Chondrocyte (in vitro differentiated cells): ENCODE measurements at places on chromosomes 4 and X. TPM values are rescaled to one million over a fixed set of nuclear protein-coding genes. Genes with fewer than 3 reads are reported as not detected.

Gene COL25A1
- 0.45 to 1.3 TPM (median 0.62 TPM) in 3 replicates for total RNA-seq

DNA sequence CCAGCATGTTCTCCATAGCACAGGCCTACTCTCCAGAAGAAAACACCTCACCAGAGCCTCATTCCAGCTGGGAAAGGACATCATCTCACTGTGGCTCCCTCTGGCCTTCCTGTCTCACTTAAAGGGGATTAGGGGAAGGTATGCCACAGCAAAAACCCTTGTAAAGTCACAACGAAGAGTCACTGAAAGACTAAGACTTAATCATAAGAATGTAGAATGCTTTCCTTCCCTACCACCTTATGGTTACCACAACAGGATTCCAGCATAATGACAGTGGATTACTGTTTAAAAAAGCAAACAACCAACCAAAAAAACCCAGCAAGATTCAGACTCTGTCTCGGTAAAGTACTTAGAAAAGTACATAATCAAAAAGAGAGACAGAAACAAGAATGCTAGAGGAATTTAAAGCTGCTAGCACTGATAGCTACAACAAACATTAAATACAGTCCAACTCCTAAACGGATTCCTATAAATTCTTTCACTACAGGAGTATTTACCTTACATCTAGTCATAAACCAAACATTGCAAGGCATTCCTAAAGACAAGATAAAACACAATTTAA lies 75.1 kb downstream of the BANK1 start:
- peaks cover 12% of the 10 kb centered on the region for H3K4me1 ChIP-seq
- H3K4me3 ChIP-seq, result no peak overlapping the region
- H3K36me3 ChIP-seq, result no peaks in the 10 kb centered on the region
- DNase-seq, result no peak

- H3K36me3 ChIP-seq, result no peaks in the 10 kb centered on the region
- DNase-seq, result no peak
- H3K27ac ChIP-seq, result no peak overlapping the region
Observed at GRCh38 chrX:69255441-69256290, 90.4 kb upstream of the PJA1 start.

GRCh38 chrX:40623139-40623536 lies at the start of gene MPC1L:
Gene MPC1L (plus strand): TSS chrX:40623428. CDS start chrX:40623566, 138 bp downstream.
- H3K36me3 ChIP-seq, result peaks cover 2% of the 10 kb centered on the region
- DNase-seq, result no peak
- H3K27ac ChIP-seq, result no peak within 1 kb of the TSS
- H3K27me3 ChIP-seq, result no peaks in the 10 kb centered on the region
- H3K4me3 ChIP-seq, result no peak within 1 kb of the TSS

- no peaks in the 10 kb centered on the region for H3K36me3 ChIP-seq
- H3K27ac ChIP-seq, result no peak overlapping the region
- DNase-seq, result no peak
- H3K4me1 ChIP-seq, result peaks cover 42% of the 10 kb centered on the region
- H3K4me3 ChIP-seq, result no peak overlapping the region
Observed at GRCh38 chr4:7983296-7983695, 43.6 kb upstream of the AFAP1 start.

DNA sequence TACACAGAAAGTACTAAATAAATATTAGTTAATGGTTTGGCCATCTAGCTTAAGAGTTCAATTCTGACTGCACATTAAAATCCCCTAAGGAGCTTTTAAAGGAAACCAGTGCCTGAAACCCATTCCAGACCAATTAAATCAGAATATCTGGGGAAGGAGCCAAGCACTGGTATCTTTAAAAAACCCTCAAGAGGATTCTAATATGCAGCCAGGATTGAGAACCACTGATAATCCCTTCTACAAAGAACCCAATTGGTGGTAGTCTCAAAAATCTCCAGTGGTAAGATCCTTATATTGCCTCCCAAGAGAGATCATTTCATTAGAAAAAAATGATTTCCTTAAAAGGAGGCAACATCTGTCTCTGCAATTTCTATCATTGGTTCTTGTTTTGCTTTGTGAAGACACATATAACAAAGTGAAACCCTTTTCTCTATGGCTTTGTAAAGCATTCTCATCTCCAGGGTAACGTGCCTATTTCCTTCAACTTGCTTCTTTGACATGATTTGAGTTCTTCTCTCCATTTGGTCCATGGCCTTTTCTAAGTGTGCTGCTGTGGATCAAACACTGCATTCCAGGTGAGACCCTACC lies 3.5 kb downstream of the GPR34 start:
- no peak overlapping the region for H3K4me3 ChIP-seq
- H3K4me1 ChIP-seq, result peaks cover 29% of the 10 kb centered on the region
- H3K36me3 ChIP-seq, result no peaks in the 10 kb centered on the region
- H3K27ac ChIP-seq, result peak overlapping the region; percentile 13

DNA sequence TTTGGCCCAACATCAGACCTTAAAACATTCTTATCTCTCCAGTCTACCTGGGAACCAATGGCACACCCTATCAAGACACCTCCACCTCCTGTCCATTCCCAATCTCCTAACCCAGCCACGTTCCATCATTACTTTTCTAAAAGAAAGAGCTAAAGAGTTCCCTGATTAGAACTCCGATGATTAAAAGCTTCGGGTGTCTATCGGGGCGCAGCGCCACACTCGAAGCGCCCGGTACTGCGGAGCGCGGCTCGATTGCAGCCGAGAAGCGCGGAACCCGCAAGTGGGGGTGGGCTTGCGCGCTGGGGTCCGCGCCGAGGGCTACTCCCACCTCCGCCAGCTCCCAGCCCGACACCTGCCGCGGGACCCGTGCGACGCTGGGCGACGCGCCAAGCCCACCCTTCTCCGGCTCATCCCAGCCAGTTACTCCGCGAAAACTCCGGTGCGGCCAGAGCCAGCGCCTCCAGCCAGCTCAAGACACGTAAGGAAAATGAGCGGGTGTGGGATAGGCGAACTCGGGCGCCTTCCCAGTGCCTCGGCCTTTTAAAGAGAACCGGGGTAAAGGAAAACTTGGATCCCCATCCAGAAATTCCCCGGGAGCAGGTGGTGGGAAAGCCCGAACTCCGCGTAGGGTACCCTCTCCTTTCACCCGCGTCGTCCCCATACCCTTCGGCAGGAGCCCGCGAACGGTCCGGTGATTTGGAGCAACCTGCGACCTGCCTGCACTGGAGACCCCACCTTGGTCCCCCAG lies 593 bp downstream of the NPY1R start:
- no peaks in the 10 kb centered on the region for H3K36me3 ChIP-seq
- no peak for DNase-seq
- H3K27ac ChIP-seq, result no peak overlapping the region
- H3K4me1 ChIP-seq, result peaks cover 14% of the 10 kb centered on the region
- peak overlapping the region; percentile 81 for H3K4me3 ChIP-seq
- H3K27me3 ChIP-seq, result peaks cover 50% of the 10 kb centered on the region

Gene PHKA1
- 5.2 to 8.0 TPM (median 5.3 TPM) in 3 replicates for total RNA-seq

- H3K27ac ChIP-seq, result peak overlapping the region; percentile 67
- H3K4me1 ChIP-seq, result peaks cover 25% of the 10 kb centered on the region
- H3K36me3 ChIP-seq, result no peaks in the 10 kb centered on the region
Observed at GRCh38 chrX:69028006-69028760, 137.1 kb downstream of the PJA1 start.

Gene HS3ST1
- not detected in 3 replicates for total RNA-seq

DNA sequence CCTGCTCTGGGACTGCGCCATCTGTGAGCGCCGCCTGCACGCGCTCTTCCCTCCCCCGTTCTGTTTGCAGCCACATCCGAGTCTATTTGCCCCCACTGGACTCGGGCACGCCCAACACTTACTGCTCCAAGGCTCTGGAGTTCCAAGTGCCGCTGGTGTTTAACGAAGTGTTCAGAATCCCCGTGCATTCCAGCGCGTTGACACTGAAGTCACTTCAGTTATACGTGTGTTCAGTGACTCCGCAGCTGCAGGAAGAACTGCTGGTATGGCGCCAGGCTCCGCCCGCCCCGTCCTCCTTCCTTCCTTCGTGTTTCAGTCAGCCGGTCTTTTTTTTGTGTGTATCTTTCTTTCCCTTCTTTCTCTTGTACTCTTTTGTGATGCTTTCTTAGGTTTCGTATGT lies 30.7 kb upstream of the CLCN4 start:
- peaks cover 21% of the 10 kb centered on the region for H3K4me1 ChIP-seq

Gene LUZP4
- total RNA-seq, result not detected in 3 replicates
